Stimulated activated CD8-positive, alpha-beta memory T cell treated with anti-CD3 and anti-CD28 coated beads, Interleukin-7, amount 100 ng/mL, for 1 hour (primary cell): ENCODE measurements at places on chromosomes 2 and 18.

GRCh38 chr2:68107475-68107874 is 44.7 kb upstream of the C1D start:
- no peak for DNase-seq

- no peak for DNase-seq
Observed at GRCh38 chr2:12547566-12548170, 169.1 kb upstream of the TRIB2 start.

- no peak for DNase-seq
Observed at GRCh38 chr18:67766930-67767329, 250.4 kb upstream of the DSEL start.

DNA sequence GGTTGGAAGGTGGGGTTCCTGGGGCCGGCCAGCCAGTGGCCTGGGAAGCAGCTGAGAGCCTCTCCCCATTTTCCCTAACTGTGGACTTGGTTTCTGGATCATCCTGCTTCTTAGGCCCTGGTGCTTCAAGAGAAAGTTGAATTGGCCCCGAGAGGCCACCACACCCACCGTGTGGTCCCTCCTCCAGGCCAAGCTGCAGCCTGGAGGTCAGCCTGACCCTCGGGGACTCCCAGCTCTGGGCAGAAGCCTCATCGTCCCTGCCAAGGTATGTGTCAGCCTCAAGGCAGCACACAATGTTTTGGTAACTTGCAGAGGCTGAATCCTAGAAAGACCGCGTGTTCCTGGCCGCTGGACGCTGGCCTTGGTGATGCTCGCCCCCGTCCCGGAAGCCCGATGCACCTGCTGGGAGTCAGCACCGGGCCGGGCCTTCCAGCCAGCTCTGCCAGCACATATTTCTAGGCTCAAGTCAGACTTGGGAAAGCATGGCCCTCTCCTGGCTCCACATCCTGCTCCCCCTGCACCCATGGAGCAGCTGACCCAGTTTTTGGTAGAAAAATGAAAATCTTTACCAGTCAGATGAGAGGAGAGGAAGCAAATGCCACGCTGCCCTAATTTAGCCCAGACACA is 72.6 kb downstream of the ACTR2 start:
- no peak for DNase-seq

GRCh38 chr2:3644246-3644525 is 13.8 kb upstream of the ALLC start:
- no peak for DNase-seq

DNA sequence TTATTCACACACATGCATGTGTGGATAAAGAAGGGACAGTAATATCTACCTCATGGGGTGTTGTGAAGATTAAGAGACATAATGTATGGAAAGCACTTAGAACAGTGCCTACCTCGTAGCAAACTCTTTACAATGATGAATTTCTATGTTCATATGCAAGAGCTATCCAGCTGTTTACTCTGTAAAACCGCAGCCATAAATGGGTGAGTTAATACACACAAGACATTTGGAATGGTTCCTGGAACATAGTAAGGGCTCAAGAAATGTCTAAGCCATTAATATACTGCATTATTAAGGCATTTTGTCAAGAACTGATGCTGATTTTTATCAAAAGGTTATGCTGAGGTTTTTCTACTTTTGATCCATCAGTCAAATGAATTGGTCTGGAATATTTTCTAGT is 1076.2 kb downstream of the TSN start:
- DNase-seq: no peak

DNA sequence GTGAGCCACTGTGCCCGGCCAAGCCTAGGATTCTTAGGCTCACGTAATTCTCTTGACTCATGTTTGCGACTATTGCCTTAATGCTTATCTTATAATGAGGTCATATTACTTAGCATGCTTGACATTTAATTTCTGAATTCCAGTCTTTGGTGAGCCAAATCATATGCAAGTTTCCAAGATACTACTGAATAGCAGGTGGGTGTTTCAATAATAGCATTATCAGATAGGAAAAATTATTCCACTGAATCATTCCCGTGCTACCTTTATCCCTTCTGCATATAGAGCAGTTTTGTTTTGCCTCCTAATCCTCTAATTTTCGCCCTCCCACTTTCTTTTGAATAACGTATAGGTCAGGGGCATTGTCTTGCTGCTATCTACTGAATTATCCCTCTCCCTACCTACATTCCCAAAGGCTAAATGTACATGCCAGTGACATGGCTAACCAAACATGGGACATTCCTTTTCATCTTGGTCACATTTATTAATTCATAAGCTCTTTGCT is 4.9 kb downstream of the DAW1 start:
- no peak for DNase-seq

DNA sequence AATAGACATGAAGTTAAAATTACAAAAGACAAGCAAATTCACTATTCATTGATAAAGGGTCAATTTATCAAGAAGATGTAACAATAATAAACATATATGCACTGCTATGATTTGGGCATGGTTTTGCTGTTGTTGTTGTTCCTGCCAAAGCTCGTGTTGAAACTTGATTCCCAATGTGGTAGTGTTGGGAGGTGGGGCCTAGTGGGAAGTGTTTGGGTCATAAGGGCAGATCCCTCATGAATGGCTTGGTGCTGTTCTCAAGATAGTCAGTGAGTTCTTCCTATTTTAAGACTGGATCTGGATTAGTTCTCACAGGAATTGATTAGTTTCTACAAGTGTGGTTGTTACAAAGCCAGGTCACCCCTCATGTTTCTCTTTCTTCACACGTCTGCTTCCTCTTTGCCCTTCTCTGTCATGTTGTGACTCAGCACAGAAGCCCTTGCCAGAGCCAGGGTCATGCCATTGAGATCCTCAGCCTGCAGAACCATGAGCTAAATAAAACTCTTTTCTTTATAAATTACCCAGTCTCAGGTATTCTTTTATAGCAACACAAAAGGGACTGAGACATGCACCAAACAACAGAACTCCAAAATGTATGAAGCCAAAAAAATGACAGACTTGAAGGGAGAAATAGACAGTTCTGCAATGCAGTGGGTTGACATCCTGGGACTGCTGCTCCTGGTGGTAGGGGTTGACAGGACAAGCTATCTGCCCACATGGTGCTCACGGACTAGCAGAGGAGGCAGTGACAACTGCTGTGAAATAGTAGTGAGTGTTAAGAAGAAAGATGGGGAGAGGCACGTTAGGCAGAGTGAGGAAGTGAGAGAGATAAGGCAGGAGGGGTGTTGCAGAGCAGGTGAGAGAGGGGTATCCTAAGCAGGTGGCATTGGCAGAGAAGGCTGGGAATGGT is 18.6 kb upstream of the SKA1 start:
- no peak for DNase-seq

DNA sequence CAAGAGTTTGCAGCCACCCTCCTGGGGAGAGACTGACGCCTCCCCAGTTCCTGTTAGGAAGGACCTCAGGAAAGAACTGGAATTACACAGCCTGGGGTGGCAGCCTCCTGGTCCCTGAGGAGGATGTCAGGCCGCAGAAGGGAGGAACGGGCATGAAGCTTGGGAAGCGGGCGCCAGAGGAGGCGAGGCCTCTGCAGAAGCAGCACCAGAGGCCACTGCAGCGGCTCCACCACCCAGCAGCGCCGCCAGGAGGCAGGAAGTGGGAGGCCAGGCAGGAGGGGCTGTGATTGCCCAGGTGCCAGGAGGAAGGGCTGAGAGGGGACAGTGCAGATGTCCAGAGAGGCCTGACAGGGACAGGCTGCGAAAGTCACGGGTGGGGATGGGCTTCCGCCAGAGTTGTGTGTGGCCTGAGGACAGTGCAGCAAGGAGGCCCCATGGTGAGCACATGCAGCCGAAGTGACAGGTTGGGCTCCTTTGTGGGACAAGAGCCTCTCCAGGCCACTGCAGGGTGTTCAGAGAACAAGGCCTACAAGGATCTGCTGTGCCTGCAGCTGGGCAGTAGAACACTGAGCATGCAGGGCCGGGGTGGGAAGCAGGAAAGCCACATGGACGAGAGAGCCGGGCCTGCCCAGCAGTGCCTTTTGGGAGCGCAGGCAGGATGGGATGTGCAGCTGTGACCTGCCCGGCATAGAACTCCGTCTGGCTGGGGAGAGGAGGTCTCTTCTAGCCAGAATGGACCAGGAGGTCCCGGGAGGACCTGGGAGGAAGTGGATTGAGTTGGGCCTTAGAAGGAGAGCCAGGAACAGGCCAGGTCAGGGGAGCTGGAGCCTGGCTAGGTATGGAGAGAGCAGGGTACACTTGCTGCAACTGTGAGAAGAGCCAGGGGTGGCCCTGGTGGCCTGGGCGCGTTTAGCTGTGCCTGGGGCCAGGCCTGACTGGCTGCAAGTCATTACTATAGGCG is 39.1 kb upstream of the ALPP start:
- no peak for DNase-seq
